ENCODE measurements at places on chromosomes 3 and 15.

- no peak for DNase-seq
Observed at GRCh38 chr3:81394651-81395524, 366.6 kb downstream of the GBE1 start.

DNA sequence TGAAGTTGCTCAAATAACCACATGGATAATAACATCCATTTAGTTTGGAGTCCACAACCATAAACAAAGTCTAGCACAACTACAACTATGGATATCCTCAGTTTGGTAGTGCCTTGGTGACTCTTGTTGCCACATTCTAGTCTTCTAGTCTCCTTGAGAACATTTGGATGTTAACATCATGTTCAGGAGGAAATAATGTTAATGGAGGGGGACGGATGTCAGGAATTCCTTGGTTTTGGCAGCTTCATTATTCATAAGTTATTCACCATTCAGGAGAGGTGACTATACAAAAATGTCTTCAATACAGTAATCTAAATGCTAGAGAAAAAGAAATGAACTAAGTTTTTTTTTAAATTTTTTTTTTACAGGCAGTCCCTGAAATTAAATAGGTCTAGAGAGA is 26.4 kb upstream of the GABPB1 start:
- DNase-seq = no peak

DNA sequence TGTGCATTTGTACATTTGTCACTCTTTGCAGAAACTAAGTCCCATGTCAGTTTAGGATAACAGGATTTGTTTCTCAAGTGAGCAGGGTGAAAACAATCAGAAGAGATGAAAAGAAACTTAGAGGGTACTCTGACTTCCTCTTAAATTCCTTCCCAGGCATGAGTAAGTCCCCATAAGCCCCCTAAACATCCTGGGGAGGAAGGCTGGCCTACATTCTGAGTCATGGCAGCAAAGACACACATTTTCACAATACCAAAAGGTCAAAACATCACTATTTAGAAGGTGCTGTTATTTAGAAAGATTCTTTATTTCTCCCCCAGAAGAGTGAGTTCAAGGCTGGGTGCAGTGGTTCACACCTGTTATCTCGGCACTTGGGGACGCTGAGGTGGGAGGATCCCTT is 7.6 kb upstream of the FOXP1 start:
- no peak for DNase-seq

DNA sequence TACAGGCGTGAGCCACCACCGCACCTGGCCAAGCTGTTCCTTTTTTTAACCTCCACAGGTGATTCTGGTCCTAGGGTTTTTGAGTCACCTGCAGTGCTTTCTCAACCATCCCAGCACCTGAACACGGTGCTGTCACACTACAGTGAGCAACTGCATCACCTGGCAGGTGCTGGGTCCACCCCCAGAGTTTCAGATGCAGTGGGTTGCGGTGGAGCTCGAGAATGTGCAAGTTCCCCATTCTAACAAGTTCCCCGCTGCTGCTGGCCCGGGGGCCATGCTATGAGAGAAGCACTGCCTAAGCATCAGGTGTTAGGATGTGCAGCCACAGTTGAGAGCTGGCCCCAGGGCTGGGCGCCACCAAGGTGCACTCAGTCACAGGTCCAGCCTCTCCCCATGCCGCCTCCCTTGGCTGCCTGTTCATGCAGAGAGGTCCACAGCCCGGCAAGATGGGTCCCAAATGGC is 18.0 kb downstream of the ISG20 start:
- DNase-seq = no peak

DNA sequence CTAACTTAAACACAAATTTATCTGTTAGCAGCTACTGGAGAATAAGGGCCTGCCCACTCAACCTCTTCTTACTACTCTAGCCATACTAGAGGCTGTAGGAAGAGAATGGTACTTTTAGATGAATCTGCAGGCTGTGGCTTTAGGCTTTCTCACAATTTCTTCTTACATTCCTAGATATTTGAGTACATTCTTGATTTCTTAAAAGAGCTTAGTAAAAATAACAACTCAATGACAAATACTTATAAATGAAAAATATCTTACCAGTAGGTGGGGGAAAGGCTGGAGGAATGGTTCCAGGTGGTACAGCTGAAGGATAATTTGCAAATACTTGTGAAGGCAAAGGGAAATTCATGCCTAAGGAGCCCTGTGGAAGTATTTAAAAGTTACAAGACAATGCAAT is 92.9 kb upstream of the GK5 start:
- DNase-seq = no peak

DNA sequence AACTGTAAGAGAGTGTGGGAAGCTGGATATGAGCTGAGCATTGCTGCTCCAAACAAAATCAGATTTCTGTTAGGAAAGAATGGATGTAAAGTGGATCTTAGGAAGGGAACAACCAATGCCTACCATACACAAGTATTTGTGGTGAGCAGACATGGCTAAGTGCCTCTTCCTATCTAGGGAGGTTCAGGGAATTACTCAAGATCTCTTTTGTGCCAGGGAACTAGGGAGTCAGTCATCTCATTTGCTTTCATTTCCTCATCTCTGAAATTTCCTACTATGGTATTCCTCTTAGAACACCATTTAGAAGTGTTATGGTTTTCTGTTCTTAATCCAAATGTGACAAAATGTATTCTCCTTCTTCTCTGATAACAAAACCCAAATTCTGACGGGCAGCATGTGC is 396.5 kb downstream of the FHIT start:
- DNase-seq = no peak
